NCI-H2029 (cell line): ENCODE measurements at places on chromosomes 16 and 17.

GRCh38 chr17:73284906-73285602 is 23.4 kb upstream of the CPSF4L start:
- no peak for DNase-seq

GRCh38 chr17:6592173-6592572 is 35.8 kb upstream of the PITPNM3 start:
- DNase-seq = no peak

DNA sequence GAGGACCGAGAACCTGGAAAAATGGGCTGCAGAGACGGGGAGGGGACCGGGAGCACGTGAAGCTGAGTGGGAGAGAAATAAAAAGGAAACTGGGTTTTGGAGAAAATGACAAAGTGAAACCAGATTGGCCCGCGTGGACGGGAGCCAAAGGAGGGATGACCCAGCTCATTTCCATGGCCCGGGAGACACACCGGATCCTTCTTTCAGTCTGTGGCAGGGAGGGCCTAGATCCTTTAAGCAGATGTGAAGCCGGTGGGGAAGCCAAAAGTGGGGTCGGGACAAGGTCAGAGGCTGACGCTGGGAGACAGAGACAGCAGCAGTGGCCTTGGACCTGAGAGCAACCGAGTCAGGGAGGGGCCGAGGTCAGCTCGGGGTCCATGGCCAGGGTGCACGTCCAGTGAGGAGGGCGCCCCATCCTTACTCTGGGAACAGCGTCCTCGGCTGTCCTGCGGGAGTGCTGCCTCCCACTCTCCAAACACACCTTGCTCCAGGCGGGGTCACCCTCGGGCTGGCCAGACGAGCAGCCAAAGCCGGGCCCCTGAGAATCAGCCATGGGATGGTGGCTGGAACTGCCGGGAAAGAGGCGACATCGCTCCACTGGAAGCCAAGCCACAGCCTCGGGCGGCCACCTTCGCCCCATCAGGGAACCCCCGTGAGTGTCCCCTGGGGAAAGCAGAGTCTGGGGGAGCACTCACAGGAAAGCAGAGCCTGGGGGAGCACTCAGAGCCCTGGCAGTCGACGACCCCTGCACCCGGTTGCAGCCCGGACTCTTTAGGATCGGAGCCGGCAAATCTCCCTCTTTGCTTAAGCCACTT is 17.3 kb downstream of the CA5A start:
- DNase-seq = no peak

DNA sequence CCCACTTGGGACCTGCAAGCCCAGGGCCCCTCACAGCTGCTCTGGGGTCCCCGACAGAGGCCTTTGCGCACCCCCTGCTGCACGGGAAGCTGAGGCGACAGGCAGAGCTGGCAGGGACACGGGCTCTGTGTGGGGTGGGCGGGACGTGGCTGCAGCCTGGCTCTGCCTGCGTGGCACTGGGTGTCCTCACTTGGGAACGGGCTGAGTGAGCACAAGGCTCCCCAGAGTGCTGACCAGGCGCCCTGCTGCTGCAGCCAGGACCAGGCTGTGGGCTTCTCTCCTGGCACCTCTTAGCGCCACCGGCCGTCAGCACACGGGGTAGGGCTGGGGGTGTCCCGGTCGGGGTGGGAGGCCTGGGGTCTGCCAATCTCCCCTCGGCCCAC is 6.6 kb downstream of the C1QTNF8 start:
- DNase-seq = no peak
